ENCODE measurements at places on chromosomes 5 and 9.

- no peak for DNase-seq
Observed at GRCh38 chr5:13945271-13945670, 783 bp upstream of the DNAH5 start.

- no peak for DNase-seq
Observed at GRCh38 chr9:81671880-81672280, 17.5 kb downstream of the TLE1 start.

GRCh38 chr5:59617186-59617771 lies 276.2 kb downstream of the PDE4D start:
- no peak for DNase-seq

DNA sequence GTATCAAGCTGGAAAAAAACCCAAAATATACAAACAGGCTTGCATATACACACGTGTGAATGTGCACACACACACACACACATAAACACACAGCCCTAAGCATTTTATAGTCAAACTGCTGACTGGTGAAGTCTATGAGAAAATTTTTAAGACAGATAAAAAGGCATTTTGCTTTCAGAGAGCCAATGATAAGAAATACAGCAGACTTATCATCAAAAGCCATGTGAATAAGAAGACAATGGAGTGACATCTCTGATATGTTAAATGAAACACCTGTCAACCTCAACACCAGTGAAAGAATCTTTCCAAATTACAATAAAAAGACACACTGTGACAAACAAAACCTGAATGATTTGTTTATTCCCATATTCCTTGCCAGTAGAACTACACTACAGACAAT lies 233.3 kb downstream of the CDH9 start:
- no peak for DNase-seq

DNA sequence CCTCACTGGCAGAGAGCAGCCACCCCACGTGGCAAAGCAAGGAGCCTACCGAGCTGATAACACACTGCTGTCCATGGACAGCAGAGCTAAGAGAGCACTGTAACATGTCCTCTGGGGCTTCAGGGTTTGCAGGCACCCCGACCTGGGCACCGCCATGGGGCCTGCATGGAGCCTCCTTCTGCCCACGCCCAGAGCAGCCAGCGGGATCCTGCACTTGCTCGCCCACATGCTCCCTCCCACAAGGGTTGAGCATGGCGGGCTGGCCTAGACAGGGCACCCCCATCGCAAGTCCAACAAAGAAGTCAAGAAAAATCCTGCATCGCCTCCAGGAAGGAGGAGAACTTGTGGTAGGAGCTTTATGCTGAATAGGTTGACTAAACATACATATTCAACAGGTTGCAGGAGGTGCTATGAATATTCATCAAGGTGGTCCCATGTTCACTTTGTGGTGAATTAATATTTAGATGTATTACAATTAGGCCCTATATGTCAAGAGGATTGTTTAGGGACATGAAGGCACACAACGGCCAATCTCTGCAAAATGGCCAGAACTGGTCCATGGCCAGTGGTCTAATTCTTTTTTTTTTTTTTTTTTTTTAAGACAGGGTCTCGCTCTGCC lies 3.8 kb upstream of the MIGA2 start:
- DNase-seq, result no peak
